Mesangial cell (primary cell): ENCODE measurements at places on chromosomes 2 and 18. TPM values are rescaled to one million over a fixed set of nuclear protein-coding genes. Genes with fewer than 3 reads are reported as not detected.

The CRYGD gene
- total RNA-seq, result not detected in 2 replicates

The AFF3 gene
- 4.1 and 7.4 TPM in 2 replicates for total RNA-seq

The CYBRD1 gene
- total RNA-seq, result 11.2 and 46.8 TPM in 2 replicates

The SCN1A gene
- total RNA-seq, result not detected in 2 replicates

The KIF5C gene
- total RNA-seq, result 0.13 and 0.33 TPM in 2 replicates

The EEF1B2 gene
- total RNA-seq, result 366 and 454 TPM in 2 replicates

The CERKL gene
- total RNA-seq, result 0.38 and 0.65 TPM in 2 replicates

The POTEI gene
- total RNA-seq, result not detected in 2 replicates

The GALNT13 gene
- 0.33 and 0.38 TPM in 2 replicates for total RNA-seq
